Nasal cavity respiratory epithelium epithelial cell of viscerocranial mucosa (primary cell): ENCODE measurements at places on chromosomes 4 and X. TPM values are rescaled to one million over a fixed set of nuclear protein-coding genes. Genes with fewer than 3 reads are reported as not detected.

Gene HSFX2
- total RNA-seq: 0.21 TPM in 1 of 2 replicates, not detected in the other

Gene TRIM75
- not detected in 2 replicates for total RNA-seq

Gene REELD1
- total RNA-seq: 0.36 TPM in 1 of 2 replicates, not detected in the other

Gene ZNF185
- 143 and 162 TPM in 2 replicates for total RNA-seq

Gene SSX1
- total RNA-seq: not detected in 2 replicates

Gene IL13RA1
- 42.4 and 53.7 TPM in 2 replicates for total RNA-seq

Gene EVC2
- total RNA-seq: 8.2 and 13.0 TPM in 2 replicates

Gene CSN1S1
- total RNA-seq: not detected in 2 replicates

Gene ATP5ME
- total RNA-seq: 102 and 146 TPM in 2 replicates

Gene TRAM1L1
- 0.34 and 1.3 TPM in 2 replicates for total RNA-seq

Gene FGF13
- 2.4 and 3.0 TPM in 2 replicates for total RNA-seq

Gene CITED1
- total RNA-seq: 0.14 and 0.34 TPM in 2 replicates

Gene ANXA5
- total RNA-seq: 204 and 212 TPM in 2 replicates

Gene IL1RAPL2
- under 0.01 TPM in 1 of 2 replicates, not detected in the other for total RNA-seq

Gene TEX13C
- total RNA-seq: not detected in 2 replicates
